ENCODE measurements at places on chromosomes 7 and 10.

DNA sequence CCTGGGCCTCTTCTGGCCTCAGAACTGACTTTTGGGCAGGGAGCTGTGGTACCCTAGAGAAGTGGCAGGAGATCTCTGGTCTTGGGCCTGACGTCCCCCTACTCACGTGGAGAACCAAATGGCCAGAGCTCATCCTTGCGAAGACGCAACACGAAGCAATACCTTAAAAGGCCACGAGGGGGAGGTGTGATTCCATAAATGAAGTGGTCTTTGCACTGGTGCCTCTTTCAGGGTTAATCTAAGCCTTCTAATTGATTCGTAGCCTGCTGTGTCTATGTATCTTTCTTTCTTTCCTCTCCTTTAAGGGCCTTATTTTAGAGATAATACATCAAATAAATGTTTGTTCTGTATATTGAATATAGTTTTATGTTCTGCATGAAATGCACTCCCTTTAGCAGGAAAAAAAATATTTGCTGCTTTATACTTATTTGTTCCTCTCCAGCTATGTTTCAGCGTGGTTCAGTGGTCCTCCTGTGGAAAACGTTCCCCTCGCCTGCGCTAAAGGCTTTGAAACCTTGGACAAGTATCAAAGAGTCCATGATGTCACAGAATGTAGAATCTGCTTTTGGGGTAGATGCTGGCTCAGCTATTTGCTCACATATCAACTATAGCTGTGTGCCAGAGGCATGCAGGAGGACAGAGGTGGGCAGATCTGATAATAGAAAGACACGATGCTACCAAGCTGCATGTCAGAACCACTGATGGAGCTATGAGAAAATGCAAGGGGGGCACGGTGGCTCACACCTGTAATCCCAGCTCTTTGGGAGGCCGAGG, 41.0 kb downstream of the STRA8 start:
- DNase-seq = peak; percentile 27

GRCh38 chr7:151249034-151249731, 689 bp upstream of the SMARCD3 start:
- peak; percentile 68 for DNase-seq

- DNase-seq = no peak
Observed at GRCh38 chr7:150867605-150868004, 15.3 kb downstream of the AOC1 start.

GRCh38 chr7:28758186-28758585, 199.9 kb downstream of the TRIL start:
- DNase-seq = no peak

GRCh38 chr10:127354255-127354654, 157.9 kb upstream of the INSYN2A start:
- DNase-seq = no peak

DNA sequence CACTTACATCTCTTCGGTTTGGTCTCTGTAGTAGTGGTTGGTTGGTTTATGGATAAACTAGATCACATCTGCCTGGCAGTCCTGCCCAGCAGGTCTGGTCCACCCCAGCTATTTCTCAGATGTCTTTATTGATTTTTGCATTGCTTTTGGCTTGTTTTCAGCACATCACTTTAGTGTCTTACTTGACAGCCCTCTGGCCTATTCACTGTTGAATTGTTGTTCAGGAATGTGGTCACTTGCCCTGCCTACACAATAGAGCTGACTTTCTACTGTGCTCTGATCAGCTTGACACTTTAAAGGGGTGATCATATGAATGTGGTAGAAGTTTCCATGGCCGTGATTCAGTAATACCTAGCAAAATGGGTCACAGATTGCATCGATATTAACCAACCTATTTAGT, 719.2 kb upstream of the LRRN3 start:
- DNase-seq = no peak

Data from substantia nigra (tissue), 51 donors.